AG04449 (cell line): ENCODE measurements at places on chromosomes 13 and 19.
A peak's percentile ranks its signal among the peaks of the same experiment; 100 is the strongest.

GRCh38 chr13:26681036-26681435 is 79.5 kb downstream of the GPR12 start:
- DNase-seq, result no peak

DNA sequence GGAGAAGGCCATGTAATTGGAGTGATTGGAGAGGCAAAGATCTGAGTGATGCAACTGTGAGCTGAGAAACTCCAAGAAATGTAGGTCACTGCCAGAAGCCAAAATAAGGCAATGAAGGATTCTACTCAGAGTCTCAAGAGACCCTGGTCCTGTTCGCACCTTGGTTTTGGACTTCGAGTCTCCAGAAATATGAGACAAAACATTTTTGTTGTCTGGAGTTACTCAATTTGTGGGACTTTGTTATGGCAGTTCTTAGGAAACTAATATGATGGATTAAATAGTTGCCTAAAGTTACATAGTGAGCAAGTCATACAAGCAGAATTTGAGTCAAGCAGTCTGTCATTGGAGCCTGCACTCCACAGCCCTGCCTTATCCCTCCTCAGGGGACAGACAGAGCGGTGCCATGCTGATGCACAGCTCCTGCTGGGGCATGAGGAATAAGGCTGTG is 104.2 kb downstream of the ITGBL1 start:
- DNase-seq, result no peak

DNA sequence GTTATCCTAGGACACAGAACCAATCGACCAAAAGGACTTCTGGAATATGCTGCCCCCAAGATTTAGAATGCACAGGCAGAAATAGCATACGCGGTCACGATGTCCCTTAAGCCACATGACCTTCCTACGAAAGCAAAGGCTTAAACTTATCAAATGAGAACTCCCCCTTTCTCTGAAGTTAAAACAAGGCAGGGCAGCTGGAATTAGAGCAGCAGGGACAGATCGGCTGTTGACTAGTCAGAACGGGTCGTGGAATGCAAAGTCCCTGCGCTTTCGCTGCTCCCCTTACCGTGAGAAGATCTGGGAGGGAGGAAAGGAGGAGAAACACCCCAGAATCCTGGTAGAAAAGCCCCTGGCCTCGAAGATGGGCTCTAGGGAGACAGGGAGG is 799 bp upstream of the USPL1 start:
- peak; percentile 62 for DNase-seq

GRCh38 chr19:35260694-35261304 is 8.0 kb upstream of the USF2 start:
- no peak for DNase-seq

DNA sequence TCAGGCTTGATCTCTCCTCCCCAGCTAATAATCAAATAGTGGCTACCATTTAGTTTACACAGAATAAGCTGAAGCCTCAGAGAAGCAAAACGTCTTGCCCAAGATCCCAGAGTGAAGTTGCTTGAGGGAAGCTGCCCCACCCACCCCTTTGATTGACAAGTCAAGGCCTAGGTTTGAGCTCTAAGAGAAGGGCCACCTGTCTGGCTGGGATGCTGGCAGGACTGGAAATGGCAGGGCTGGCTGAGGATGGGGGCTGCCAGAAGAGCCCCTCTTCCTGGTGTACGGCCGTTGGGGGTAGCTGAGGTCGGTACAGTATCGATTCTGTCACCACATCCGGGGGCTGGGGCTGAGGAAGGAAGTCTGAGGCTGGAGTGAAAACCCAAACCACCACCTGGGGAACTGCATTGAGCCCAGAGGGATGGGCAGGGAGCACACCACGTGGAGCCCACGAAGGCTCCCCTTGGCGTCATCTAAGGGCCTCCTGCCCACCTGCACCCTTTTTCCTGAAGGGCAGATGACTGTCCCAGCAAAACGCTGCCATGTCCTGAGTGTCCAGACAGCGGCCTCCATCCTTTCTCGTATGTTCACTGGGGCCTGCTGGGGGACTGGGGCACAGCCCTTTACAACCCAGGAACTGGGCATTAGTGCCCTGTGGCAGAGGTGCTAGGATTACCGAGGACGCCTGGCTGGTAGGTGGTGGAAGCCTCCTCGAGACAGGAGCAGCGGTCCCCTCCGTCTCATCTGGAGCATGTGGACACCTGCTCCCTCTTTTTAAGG is 1.4 kb upstream of the PRKD2 start:
- DNase-seq, result no peak

GRCh38 chr13:86193281-86193680 is 394.1 kb upstream of the SLITRK6 start:
- no peak for DNase-seq

DNA sequence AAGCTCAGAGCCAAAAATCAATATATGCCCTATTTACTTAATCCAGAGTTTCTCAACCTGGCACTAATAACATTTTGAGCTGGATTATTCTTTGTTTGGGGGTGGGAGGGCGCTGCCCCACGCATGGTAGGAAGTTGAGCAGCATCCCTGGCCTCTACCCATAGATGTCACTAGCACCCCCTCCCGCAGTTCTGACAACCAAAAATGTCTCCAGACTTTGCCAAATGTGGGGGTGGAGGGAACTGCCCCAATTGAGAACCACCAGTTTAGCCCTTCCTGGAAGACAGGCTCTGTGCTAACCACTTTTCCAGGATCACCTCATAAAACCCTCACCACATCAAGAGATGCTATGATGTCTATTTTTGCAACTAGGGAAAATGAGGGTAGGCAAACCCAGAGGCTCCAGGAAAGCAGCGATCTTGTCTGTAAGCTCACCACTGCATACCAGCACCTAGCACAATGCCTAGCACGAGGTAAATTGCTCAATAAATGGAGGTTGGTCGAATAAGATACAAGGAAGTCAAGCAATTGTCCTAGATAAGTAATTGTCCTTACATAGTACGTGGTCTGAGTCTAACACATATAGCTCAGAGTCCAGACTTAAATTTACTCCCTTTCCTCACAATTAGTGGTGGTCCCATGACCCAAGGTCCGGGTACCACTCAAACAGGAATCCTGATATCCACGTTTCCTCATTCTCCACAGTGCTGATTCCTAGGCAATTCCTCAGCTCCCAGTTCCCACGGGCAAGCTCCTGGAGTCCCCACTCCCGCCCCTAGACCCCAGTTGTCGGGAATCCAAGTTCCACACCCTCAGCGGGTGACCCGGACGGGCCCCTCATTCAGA is 892 bp downstream of the TRIR start:
- no peak for DNase-seq

GRCh38 chr13:97333983-97334382 is 100.0 kb upstream of the RAP2A start:
- no peak for DNase-seq

GRCh38 chr13:102970542-102970941 is 95.7 kb downstream of the SLC10A2 start:
- DNase-seq, result no peak

- no peak for DNase-seq
Observed at GRCh38 chr13:38417727-38418126, 68.1 kb downstream of the UFM1 start.

- no peak for DNase-seq
Observed at GRCh38 chr13:73966331-73966730, 167.9 kb downstream of the KLF12 start.

- DNase-seq, result peak; percentile 92
Observed at GRCh38 chr13:29435125-29435911, 160.2 kb downstream of the SLC7A1 start.

DNA sequence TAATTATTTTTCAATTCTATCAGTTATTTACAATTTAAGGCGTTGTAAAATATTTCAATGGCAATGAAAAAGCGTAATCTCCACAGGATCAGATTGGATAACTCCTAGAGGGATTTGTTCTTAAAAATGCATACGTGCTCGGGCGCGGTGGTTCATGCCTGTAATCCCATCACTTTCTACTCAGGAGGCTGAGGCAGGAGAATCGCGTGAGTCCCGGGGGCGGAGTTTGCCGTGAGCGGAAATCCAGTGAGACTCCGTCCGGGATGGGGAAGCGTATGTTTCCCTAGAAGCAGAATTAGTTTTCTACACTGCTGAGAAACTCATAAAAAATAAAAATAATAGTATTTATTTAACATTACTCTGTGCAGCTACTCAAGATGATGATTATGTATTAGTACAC is 917.8 kb upstream of the PCDH20 start:
- no peak for DNase-seq

DNA sequence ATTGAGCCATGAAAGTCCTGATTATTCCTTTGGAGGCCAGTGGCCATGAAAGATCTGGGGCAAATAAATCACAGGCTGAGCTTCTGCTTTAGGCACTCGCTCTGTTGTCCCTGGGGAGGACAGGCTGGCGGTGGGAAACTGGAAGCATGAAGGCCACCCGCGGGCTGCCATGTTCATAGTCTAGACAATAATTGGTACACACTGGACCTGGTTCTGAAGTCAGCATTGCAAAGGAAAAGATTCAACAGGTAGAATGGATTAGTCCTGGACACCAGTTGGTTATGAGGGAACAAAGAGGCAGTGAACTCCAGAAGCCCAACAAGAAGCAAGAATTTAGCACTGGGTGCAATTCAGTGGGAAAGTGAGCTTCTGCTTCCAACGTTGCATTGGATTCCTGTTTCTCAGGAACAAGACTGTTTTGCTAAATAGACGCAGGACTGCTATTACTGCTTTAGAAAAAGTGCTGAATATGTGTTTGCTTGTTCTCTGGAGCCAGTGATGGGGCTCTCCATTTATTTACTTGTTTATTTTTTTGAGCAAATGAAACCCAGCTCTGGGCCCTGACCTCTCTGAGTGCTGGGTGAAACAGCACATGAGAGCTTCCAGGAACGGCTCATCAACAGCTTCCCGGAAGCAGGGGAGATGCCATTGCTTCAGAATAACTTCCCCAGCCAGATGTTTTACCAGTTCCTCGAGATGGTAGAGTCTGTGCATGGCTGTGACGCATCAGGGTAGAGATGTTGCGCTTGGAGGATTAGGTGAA is 336.4 kb downstream of the ZNF536 start:
- no peak for DNase-seq

DNA sequence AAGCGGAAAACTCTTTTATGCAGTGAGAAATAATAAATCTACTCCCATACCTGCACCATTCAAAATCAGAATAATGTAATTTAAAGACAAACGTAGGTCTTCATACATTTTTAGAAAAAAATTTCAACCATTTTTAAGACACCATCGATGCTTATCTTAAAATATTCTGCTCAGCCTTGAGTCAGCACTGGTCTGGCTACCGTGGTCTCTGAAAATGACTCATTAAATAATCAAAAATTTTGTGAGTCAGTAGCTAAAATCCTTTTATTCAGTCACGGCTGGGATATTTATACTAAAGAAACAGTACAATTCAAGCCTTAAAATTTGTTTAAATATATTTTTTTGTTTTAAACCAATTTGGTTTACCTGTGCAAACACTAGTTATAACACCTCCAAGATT is 2862.8 kb upstream of the PCDH20 start:
- DNase-seq, result no peak

DNA sequence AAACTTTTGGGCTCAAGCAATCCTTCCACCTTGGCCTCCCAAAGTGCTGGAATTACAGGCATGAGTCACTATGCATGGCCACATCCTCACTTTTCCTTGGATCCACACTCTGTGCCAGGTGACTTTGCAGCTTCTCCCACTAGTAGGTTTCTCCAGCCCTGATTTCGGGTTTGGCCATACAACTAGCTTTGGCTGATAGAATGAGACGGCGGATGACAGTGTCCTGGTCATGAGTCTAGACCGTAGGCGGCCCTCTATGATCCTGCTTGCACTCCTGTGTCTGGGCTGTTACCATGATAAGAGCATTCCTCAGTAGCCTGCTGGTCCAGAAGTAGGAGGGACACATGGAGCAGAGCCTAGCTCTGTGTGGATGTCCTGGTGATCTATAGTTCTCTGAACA is 112.5 kb upstream of the KL start:
- no peak for DNase-seq

DNA sequence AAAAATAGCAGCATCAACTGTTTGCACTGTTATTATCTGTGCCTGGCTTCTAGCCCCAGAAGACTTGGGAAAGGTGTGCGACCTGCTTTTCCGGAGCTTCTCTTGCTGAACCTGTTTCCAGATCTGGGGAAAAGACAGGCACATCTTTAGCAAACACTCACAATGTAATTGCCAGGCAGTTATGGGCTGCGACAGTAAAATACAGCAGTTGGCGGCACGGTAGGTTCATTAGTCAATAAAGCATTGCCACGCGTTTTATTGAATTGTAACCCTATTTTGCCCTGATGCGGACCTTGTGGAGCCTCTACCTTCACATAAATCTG is 223.7 kb upstream of the TSHZ3 start:
- no peak for DNase-seq

- peak; percentile 33 for DNase-seq
Observed at GRCh38 chr19:52397310-52398080, at the start of gene ZNF528. ZNF528 (plus strand) TSS chr19:52397849; CDS start chr19:52402014, 4,165 bp downstream.

DNA sequence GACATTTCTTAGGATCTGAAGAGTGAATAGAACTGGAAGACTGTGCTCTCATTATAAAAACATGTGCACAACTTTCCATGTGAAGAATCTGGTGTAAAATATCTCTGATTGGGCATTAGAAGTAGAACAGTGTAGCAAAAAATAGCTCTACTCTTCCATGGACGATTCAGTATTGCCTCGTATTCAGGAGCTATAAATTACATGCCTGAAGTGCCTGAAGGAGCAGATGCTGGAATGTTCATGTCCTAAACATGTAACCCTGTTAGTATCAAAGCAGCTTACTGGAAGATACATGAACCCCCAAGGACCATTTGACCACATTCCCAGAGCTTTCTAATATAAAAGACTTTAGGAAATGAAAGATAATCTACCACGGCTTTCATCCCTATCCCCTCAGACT is 528.9 kb downstream of the DACH1 start:
- no peak for DNase-seq

DNA sequence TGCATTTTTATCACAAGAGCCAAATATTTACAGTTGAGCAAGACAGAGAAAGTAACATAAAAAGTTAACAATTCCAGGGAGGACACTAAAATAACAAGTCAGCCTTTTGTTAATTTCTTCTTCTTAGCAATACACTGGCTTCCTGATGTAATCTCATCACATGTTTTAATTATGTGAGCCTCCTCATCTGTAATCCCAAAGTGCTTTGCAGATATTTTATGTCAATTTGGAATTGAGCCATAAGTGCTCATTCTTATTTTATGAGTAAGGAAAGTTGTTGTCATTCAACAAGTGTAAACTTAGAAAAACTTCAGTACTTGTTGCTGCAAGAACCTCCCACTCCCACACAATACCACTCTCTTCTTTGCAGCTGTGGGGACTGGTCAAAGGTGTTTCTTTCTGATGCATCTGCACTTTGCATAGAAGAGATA is 223.6 kb downstream of the GPC6 start:
- peak; percentile 4 for DNase-seq

DNA sequence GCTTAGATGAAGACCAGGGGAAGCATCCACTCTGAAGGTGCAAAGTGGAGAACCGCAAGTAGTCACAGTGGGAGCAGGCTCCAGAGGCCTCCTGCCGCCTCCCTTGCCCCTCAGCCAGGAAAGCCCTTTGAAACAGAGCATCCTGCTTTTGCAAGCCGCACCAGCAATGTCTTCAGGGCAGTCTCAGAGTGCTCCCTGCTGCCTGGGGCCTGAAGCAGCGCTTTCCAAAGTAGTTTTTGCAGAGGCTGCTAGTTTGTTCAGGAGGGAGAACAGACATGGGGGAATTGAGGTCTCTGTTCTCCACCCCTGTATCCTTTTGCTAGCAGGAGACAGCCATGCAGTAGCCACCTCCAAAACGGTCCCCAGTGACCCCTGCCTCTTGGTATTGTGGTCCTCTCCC is 15.8 kb upstream of the POP4 start:
- no peak for DNase-seq
